ENCODE measurements at places on chromosomes 6 and 20.

- DNase-seq, result peak; percentile 44
Observed at GRCh38 chr20:50635676-50636600, 55.4 kb downstream of the RIPOR3 start.

- no peak for DNase-seq
Observed at GRCh38 chr6:148704400-148705246, 42.2 kb upstream of the UST start.

- no peak for DNase-seq
Observed at GRCh38 chr6:137731600-137731959, 135.5 kb upstream of the TNFAIP3 start.

DNA sequence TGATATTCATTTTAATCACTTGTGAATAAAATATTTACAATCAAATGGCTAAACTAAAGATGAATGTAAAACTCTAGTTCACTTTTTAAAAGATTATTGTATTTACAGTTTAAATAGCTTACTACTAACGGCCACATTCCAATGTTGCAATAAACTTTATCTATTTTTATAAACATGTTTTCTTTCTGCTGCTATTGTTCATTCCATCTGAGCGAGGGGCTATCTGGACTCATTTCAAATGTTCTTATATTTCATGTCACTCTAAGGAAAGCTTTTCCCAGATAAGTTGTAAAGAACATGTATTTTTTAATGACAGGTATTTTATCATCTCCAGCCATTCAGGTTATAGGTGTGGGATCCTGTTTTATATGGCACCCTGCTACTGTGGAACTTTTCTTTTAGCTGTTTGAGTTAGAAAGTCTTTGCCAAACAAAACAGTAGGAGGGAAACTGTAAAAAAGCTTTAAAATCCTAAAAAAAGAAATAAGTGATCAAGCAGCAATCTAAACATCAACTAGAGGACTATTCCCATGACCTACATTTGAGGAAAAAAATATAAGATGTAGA is 42.5 kb downstream of the HMGCLL1 start:
- DNase-seq, result no peak

DNA sequence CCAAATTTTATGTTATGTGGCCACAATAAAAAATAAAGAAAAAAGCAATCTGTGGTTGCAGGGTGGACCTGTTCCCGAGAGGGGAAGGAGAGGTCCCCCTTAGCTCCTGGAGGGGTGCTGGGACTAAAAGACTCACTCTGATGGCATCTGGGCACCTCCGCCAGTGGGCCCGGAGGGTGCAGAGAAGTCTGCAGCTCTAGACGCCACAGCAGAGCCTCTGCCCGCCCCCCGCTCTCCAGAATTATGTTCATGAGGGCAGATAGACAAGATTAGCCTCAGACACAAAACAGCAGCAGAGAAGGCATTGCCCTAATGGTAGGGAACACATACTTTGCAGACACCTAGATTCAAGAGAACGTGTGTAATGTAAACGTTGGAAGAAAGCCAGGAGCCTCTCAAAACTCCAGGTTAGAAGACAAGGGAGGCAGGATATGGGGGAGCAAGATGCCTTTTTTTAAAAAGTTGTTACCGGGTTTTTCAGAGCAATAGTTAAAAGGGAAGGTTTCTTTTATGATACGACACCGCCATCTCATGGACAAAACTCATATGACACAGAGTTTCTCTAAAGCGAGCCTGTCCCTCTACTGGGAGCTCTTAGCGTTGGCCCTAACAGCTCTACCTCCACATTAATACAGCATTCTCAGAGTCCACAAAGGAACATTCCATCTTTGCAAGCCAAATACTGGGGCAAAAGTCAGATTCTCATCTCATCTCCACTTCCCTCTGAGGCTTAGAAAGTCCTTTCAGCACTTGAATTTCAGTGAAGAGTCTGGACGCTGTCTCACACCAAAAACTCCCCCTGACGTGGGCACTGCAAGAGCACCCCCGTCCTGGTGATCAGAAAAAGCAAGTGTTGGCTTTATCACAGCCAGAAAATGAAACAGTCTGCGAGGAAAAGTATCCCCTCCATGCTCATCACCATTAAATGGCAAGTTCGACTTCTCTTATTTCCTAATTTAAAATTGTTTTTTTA is 47.2 kb downstream of the FOXF2 start:
- peak; percentile 19 for DNase-seq

GRCh38 chr6:162373192-162373591 is 354.4 kb downstream of the PRKN start:
- DNase-seq, result no peak

DNA sequence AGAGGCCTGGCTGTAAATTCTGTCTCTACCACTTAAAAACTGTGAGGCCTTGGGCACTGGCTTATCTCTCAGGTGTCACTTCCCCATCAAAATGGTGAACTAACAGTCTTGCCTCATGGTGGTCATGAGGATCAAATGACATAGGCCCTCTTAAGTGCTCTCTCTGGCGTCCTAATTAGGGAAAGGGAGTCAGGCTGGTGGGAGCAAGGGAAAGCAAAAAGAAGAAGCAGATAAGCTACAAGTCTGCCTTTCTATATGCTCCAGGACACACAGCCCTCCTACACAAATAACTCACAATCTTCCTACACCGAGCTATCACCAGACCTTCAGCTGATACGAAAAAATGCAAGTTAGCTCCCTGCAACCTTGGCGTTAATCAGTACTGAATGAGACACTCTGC is 19.5 kb upstream of the SLC22A16 start:
- no peak for DNase-seq

DNA sequence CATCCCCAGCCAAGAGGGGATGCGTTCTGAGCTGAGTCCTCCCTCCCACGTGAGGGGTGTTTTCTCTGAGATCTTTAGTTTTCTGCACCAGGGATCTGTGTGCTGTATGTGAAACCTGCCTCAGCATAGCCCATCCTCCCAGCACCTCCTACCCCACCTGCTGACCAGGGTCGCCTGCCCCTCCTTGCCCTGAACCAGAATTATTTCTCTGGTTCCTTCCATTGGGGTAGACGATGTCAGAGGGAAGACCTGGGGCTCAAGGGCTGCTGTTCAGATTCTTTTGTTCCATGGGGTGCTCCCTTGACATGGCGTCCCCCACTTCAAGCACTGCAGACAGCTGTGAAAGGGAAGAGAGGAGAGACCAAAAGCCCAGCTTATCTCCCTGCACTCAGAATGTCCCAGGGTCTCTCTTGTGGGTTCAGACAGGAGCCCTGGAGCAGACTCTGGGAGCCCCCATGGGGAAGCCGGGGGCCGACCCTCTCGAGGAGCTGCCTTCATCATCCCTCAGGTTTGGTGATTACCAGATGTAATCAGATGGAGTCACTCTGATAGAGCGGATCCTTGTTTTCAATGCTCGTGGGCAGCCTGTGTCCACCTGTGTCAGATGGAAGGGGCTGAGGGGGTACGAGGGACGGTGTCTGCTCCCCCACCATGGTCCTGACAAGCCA is 74.3 kb downstream of the ERMARD start:
- no peak for DNase-seq

DNA sequence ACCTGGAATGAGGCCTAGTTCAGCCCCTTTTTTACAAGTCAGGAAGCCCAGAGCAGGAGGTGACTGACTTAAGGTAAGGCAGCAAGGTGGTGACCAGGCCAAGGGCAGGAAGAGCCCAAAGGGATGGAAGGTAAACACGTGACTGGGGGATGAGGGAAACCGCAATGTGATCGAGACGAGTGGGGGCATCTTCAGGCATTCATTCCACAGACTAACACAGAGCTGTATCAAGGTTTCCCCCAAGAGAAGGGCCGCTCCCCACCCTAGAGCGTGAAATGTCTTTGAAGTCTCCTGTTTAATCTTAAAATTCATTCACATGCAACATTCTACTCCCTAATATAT is 76.3 kb upstream of the PIM1 start:
- no peak for DNase-seq

DNA sequence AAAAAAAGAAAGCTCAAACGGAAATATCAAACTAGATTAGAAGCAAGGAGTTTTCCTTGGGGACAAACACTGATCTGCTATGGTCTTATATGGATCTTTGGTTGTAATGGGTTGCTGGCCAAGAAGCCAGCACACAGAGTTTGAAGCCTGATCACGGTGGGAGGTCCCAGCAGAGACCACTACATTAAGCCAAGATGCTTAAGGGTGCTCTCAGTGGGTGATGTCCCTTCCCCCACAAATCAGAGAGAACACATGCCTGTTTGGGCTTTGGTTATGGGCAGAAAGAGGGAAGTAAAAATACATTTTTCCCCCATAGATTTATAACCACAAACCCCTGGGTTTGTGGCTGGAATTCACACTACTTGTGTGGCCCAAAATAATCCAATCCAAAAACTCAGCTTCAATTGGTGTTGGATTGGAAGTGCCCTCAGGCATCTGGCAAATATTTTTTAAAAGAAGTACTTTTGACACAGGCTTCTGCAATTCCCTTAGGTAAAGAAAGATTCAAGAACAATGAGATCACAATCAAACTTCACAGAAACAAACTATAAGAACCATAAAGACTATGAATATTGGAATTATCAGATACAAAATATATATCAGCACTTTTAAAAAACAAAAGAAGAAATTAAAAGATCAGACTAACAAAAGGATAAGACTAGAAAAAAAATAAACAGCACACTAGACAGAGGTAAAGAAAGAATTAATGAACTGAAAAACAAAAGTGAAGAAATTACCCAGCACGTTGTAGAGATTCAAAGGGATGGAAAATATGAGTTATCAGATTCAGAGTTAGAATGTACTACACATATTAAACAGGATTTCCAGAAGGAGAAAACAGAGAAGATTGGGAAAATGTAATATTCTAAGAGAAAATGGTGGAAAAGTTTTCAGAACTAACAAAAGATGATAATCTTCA is 44.7 kb downstream of the ESF1 start:
- DNase-seq, result no peak

DNA sequence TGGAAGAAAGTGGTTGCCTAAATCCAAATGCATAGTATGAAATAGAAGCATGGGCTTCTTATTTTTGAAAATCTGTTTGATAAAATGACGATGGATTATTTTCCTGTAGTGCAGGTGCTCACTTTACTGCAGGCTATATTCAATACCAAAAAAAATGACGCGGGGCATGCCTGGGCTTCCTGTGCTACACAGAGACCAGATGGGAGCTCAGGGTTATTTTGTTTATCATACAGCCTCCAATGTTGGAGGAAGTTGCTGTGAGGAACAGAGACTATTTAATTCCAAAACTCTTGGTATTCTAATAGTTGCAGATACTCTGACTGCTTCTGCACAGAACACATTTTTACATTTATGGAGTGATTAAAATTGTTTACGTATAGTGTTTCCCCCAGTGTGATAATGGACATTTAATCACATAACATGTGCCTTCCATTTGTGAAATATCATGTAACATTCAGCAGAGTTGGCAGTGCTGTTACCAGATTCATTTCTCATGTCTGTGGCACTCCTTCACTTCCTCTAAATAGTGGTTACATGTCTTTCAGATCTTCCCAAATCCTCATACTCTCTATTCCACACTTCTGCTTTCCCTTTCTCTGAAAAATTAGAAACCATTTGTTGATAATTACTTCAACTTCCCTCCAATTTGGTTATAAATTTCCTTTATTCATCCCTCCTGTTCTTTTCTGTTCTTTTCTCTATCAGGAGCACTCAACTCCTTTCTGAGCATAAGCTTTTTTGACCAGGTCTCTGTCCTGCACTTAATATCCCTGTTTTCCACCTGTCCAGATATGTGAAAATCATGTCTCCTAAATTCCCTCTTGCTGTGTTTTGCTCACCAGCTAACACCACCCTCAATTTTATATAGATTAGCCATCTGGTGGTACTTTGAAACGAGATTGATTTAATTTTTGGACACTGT is 121.6 kb downstream of the ADGRB3 start:
- no peak for DNase-seq

GRCh38 chr6:53879608-53880007 is 84.8 kb downstream of the LRRC1 start:
- DNase-seq, result no peak

- DNase-seq, result no peak
Observed at GRCh38 chr6:122660296-122660695, 50.1 kb downstream of the PKIB start.

DNA sequence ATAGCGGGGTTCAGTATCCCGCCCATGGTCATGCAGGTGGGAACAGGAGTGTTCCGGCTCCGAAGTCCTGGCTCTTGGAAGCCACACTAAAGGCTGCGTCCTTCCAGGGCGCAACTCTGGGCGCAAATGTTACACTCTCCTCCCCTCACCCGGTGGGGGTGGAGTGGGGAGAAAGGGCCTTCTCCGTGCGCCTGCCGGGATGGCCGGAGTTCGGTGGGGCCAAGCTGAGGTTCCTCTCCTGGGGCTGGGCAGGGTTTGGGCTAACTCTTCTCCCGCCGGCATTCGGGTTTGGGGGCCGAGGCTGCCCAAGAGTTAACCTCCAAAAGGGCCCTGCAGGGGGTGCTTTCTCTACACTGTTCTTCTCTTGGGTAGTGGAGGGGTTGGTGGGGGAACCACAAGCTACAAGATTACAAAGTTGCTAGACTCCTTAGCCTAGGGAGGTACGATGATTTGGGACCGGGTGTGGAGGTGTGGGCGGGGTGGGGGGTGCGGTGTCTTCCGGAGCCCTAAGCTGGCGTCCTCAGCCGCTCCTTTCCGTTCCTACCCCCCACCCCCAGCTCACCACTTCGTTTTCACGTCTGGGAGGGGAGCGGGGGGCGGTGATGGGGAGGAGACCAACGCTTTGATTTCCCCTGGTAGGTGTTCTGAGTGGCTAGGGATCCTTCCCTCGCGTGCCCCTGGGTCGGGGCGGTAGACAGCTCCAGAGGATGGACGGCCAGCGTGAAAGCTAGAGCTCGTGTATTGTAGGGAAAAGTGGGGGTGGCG is 12.3 kb downstream of the NRN1 start:
- DNase-seq, result no peak

- no peak for DNase-seq
Observed at GRCh38 chr20:48359692-48360341, 468.0 kb downstream of the PREX1 start.

- DNase-seq, result no peak
Observed at GRCh38 chr6:34158876-34159275, 13.0 kb upstream of the GRM4 start.

DNA sequence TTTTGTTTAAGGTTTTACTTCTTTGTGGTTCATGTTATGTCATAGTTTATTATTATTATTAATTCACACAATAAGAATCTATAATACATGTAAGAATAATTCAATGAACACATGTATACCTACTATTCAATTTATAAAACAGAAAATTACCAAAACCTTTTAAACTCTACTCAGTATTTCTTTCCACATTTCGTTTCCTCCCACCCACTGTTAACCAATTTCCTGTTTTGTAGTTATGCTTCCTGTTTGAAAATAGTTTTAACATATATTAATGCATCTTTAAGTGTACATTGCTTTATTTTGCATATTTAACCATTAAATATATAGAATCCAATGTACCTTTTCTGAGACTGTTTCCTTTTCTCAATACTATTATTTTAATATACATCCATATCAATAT is 397.9 kb upstream of the SPTLC3 start:
- DNase-seq, result no peak

Measured in stimulated activated CD4-positive, alpha-beta T cell treated with anti-CD3 and anti-CD28 coated beads, Interleukin-12 subunit alpha, Interleukin-12 subunit beta, amount 100 ng/mL, for 48 hours (primary cell).